LHCN-M2 (cell line): ENCODE measurements at places on chromosomes 11 and 22. TPM values are rescaled to one million over a fixed set of nuclear protein-coding genes. Genes with fewer than 3 reads are reported as not detected.

The INTS4 gene
- total RNA-seq, result 28.0 and 38.7 TPM in 2 replicates

GRCh38 chr11:131588057-131588456 lies 217.6 kb downstream of the NTM start:
- DNase-seq, result no peak

The RPS25 gene
- total RNA-seq, result 627 and 1,078 TPM in 2 replicates

The RANGAP1 gene
- 110 and 135 TPM in 2 replicates for total RNA-seq

- no peak for DNase-seq
Measured at GRCh38 chr11:77518471-77518870, 44.6 kb upstream of the PAK1 start.

- no peak for DNase-seq
Measured at GRCh38 chr11:3231851-3232744, at the start of gene MRGPRE. Gene MRGPRE, minus strand, starts transcription at chr11:3232417. Its CDS starts 3,618 bp downstream, at chr11:3228799.

DNA sequence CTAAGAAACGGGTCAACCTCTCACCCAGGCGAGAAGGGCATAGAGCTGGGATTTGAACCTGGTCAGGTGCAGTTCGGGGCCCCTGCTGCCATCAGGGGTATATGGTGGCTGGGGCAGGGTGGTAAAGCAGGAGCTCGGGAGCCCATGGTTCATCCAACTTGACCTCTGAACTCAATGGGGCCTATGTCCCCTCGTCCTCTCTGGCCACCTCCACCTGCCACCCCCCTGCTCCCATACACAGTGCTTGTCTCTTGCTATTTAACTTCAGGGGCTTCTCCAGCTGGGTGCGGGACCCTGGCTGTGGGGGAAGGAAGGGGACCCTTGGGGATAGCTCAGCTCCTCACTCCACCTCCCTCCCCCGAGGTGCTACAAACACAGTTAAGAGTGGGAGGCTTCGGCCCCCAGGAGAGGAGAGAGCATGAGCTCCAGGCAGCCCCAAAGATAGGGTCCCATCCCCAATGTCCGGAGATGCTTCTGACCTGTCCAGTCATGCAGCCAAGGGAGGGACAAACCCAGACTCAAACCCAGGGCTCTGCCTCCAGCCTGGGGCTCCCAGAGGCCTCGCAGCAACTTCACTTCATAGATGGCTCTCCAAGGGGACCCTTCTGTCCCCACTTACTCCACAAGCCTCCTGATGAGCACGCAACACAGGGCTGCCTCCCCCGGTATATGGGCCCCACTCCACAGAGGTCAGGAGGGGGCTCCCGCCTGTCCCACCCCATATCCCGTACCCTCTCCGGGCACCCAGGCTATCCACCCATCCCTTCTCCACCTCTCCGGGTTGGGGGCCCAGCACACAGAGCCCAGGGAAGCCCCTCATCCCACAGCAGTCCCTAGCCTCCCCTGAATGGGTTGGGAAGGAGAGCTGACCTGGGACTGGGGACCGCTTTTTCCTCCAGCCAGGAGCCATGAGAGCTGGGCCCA lies 712 bp downstream of the IL2RB start:
- DNase-seq, result no peak

- DNase-seq, result no peak
Measured at GRCh38 chr11:2074266-2074825, 64.8 kb downstream of the IGF2 start.

DNA sequence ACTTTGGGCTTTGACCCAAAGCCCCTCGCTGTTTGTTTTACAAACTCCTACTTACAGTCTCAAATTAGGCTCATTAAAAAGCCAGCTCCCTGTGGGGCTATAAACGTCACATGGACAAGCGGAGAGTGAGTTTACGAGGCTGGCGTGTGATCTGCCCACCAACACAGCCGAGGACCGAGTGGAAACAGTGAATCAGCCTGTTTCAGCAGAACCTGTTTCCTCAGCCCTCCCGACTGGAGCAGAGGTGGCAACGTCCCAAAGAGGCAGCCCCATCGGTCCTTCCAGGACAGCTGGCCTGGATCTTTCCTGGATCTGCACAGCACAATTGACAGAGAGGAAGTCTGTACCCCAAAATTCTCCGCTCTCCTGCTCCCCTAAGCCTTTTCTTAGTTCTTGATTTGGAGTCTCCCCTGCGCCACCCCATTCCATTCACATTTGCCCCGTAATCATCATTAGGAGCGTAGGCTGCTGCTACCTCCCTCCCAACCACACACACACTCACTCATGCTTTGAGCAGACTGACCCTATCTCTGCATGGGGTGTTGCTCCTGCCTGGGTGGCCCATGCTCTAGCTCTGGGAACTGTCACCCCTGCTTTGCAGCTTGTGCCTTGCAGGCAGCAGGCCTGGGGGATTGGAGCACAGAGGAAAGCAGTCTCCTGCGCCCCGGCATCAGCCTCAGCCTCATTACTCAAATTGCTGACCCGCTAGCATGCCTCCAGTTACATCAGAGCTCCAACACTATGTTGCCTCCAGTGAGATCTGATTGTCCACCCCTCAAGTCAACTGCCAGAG lies 117.8 kb downstream of the NAT10 start:
- no peak for DNase-seq

The FGF19 gene
- 0.11 TPM in 1 of 2 replicates, not detected in the other for total RNA-seq

DNA sequence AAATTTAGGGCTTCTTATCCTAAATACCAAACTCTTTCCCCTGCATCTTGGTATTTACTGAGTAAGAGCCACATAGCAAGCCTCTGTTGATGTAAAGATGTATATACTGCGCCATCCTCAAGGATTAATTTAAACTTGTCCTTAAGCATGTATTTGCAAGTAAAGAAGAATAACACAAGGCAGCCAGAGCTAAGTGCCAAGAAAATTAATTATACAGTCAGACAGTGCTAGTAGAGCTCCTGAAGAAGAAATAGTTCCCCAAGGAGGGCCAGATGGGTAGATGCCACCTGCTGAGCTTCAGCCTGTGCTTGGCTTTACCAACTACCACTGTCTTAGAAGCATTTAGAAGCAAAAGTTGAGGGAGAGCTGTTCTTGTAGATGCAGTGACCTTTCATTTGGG lies 470.0 kb downstream of the BUD13 start:
- no peak for DNase-seq

The SLC25A18 gene
- total RNA-seq, result not detected in 2 replicates

DNA sequence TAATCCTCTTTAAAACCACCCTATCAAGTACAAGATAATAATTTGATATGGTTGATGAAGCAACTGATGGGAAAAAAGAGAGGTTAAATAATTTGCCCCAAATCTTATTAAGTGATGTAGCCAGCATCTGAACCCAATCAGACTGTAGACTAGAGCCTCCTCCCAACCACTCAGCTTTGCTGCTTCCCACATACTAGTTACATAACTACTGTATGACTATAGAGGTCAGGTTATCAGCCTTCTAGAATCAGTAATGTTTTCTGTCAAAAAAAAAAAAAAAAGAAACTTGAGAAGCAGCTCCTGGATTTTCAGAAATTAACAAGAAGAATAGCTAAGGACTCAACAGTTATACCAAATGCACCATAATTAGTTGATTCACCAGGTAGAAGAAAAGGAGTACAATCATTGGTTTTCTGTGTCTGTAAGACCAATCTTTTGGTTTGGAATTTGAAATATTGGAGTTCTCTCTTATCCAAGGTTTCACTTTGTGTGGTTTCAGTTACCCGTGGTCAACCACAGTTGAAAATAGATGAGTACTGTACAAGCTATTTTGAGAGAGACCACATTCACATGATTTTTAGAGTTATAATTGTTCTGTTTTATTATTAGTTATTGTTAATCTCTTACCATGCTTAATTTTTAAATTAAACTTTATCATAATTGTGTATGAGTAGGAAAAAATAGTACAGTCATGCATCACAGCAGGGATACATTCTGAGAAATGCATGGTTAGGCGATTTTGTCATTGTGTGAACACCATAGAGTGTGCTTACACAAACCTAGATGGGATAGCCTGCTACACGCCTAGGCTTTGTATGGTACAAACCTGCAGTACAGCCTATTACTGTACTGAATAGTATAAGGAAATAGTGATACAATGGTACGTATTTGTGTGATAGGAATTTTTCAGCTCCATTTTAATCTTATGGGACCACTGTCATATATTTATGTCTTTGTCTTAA lies 72.2 kb downstream of the PDHX start:
- DNase-seq, result peak; percentile 70

GRCh38 chr22:46900549-46900948 lies 138.1 kb downstream of the TBC1D22A start:
- DNase-seq, result no peak

- DNase-seq, result peak; percentile 7
Measured at GRCh38 chr11:14499178-14499559, 442 bp downstream of the COPB1 start.

GRCh38 chr11:12958986-12959385 lies 50.1 kb upstream of the RASSF10 start:
- DNase-seq, result no peak

GRCh38 chr11:2092956-2093412 lies 46.2 kb downstream of the IGF2 start:
- DNase-seq, result peak; percentile 94

The SNX19 gene
- total RNA-seq, result 98.4 and 126 TPM in 2 replicates

DNA sequence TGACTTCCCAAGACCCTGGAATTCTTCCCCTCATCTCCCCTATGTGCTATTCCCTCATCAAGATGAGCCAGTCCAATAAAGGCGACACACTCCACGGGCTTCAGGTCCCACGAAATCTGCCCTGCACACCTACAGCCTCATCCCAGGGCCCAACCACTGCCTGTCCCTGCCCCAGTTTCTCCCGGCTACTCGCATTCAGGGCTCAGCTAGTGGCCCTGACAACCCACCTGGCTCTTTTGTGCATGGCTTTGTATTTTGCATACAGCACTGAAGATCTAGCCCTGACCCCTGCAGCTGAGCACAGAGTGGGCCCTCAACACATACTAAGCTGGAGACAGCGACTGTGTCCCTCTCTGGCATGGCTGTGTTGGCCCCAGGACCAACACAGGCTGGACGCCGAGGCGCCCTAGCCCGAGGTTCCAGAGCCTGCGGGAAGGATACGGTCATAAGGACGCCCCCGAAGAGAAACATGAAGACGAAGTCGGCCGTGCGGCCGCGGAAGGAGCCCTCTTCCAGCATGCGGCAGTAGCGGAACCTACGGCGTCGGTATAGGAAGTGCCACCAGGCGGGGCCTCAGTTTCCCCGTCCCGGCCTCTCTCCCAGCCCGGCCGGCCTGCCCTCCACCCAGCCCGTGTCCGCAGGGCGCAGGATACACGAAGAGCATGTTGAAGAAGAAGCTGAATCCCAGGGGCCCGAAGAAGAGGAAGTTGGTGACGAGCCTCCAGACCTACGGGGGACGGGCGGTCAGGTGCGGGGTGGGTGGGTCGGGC lies 710 bp downstream of the DERL3 start:
- DNase-seq, result no peak

DNA sequence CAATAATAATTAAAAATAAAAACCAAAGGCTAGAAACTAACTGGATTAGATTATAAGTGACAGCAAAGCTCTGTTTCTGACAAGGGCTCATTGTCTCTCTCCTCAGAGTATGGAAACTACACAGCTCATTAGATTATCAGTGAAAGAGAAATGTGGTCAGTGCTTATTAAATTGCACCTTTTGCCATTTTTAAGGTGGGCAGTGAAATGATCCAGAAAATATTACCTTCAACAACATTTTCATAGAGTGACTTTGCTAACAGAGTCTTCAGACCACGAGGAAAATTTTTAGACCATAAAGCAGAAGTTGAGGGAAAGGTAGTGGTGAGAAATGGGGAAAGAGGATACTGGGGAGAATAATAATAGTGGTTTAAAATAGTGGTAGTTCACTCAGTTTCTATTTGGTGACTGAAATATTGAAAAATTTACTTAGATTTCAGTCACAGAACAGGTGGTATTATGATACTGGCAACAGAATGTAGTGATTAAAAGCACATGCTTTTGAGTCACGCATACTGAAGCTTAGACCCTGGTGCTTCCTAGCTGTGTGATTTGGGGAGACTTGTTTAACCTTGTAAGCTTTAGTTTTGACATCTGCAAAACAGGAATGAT lies 684.0 kb upstream of the CCDC90B start:
- no peak for DNase-seq

DNA sequence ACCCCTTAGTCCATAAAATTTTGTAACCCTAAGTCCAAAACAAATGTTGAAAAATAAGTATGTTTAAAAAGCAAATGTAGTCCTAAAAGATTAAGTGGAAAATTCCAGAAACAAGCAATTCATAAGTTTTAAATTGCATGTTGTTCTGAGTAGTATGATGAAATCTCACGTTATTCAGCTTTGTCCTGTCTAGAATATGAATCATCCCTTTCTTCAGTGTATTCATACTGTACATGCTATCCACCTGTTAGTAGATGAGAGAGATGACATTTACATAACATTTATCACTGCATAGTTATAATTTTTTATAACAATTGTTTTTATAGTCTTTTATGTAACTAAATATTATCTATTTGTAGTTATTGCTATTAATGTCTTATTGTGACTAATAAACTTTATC lies 622.3 kb upstream of the CHORDC1 start:
- DNase-seq, result no peak

- peak; percentile 93 for DNase-seq
Measured at GRCh38 chr11:44955015-44955738, 4.5 kb upstream of the TP53I11 start.

- DNase-seq, result no peak
Measured at GRCh38 chr22:37610480-37611129, 2.0 kb downstream of the GGA1 start.

GRCh38 chr22:37675930-37676735 lies 697 bp downstream of the LGALS1 start:
- DNase-seq, result peak; percentile 79

The SCN4B gene
- not detected in 2 replicates for total RNA-seq

The MIAT gene
- total RNA-seq, result 0.17 and 0.19 TPM in 2 replicates

GRCh38 chr11:116857316-116857715 lies 19.9 kb upstream of the APOA1 start:
- no peak for DNase-seq
